ENCODE measurements at places on chromosomes 11 and 22.
A peak's percentile ranks its signal among the peaks of the same experiment; 100 is the strongest.

DNA sequence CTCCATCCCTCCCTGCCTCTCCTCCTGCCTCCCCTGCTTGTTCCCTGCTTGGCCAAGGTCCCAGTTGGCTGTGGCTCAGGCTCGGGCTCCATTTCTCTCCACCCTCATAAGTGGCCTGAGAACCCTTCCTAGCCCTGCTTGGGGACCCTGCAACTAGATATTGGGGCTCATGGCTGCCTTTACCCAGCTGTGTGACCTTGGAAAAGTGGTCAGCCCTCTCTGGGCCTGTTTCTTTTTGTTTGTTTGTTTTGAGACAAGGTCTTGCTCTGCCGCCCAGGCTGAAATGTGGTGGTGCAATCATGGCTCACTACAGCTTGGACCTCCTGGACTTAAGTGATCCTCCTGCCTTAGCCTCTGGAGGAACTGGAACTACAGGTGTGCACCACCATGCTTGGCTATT is 20.3 kb upstream of the CABP2 start:
- DNase-seq: no peak

GRCh38 chr11:135023499-135023898 is 611.5 kb upstream of the B3GAT1 start:
- no peak for DNase-seq

DNA sequence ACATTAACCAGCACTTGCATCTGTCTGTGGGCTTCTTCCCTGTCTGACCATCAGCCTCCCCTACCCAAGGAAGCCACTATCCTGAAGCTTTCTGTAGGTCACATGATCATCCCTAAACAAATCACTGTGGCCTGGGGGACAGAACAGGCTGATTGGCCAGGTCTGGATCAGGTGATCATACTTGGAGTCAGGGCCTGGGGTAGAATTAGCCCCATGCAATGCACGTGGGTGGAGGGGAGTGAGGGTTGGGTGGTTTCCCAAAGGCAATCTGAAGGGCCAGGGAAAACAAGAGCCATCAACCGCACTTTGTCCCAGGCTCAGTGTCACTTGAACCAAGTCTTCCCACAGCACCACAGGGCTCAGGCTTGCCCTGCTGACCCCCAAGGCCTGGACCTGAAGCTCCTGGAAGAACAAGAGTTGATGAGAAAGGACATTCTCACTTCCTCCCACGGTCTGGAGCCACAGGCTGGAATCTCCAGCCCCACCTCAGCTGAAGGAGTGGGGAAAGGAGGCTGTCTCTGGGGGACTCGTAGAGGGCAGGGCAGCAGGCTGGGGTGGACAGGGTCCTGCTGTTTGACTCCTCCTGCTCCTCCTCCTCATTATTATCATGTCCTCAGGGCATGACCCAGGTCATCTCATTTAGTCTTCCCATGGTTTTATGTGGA is 31.5 kb upstream of the TSPAN18 start:
- DNase-seq: no peak

GRCh38 chr11:85495918-85496317 is 131.2 kb downstream of the DLG2 start:
- no peak for DNase-seq

- DNase-seq: peak; percentile 59
Measured at GRCh38 chr11:119055901-119056300, 1.1 kb downstream of the HYOU1 start.

- DNase-seq: no peak
Measured at GRCh38 chr11:42412590-42412989, 899.2 kb upstream of the API5 start.

GRCh38 chr11:28231475-28231874 is 123.3 kb downstream of the METTL15 start:
- DNase-seq: peak; percentile 47

GRCh38 chr11:12066799-12067508 is 43.4 kb upstream of the MICAL2 start:
- peak; percentile 97 for DNase-seq

- no peak for DNase-seq
Measured at GRCh38 chr11:43690929-43691725, 10.6 kb downstream of the HSD17B12 start.

GRCh38 chr11:122743949-122744348 is 88.4 kb downstream of the UBASH3B start:
- DNase-seq: no peak

DNA sequence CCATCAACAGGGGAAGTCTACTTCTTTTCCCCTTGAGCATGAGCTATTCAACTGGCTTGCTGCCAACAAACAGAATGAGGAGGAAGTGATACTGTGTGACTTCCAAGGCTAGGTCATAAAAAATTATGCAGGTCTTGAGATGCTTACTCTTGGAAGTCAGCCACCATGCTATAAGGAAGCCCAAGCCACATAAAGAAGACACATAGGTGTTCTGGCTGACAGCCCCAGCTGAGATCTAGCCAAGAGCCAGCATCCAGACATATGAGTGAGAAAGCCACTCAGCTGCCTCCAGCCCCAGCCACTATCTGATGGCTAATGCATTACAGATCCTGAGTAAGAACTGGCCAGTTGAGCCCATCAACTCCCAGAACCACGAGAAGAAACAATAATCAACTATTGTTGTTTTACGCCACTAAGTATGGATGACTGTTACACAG is 31.0 kb upstream of the PPP2R1B start:
- DNase-seq: peak; percentile 64

- DNase-seq: no peak
Measured at GRCh38 chr22:39449708-39450107, 7.1 kb upstream of the MGAT3 start.

DNA sequence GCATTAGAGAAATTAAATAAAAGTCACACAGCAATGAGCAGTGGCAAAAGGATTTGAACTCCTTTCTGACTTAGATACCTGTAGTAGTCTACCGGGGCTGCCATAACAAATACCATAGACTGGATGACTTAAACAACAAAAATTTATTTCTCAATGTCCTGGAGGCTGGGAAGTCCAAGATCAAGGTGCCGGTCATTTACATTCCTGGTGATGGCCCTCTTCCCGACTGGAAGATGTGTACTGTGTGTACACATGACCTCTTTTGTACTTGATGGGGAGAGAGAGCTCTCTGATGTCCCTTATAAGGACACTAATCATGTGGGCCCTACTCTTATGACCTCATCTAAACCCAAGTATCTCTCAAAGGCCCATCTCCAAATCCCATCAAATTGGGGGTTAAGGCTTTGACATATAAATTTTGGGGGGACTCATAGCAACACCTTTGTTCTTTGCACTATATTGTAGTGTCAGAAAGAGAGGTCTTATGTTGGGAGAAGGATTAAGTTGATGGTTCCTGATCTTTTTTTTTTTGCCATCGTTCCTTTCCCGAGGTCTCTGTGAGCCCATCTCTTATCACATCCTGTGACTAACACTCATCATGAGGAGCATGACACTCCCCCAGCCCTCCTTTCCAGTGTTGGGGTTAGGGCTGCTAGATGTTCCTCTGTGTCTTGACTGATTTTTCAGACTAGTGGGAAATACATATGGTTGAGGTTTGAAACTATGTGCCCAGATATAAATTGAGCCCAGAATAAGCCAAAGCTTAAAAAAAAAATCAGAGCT is 104.3 kb downstream of the TRAF6 start:
- DNase-seq: peak; percentile 31

DNA sequence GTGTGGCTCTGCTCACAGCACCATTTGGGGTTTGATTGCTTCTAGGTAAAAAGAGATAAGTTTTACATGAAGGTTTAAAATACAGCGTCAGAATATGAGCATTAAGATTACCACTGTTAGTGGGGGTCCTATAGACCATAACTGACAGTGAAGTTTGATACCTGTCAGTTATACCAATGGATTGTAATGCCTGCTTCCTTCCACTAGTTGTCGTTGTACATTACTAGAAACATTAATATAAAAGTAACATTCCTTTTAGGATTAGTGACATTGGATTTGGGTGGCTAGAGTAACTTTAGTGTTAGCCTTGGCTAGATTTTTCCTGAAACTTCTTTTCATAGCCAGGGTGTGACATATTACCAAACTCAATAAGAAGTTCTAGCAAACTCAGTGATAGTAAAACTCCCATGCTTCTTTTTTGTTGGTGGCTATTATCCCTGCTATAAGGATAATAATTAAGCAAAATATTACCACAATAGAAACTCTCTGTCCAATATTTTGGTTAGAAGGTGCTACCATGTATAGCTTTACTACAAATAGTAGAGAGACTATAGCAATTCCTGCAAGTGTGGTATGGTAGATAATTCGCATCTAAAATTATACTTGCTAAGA is 57.1 kb downstream of the FAM181B start:
- DNase-seq: peak; percentile 1

GRCh38 chr22:29352778-29353177 is 35.6 kb downstream of the AP1B1 start:
- no peak for DNase-seq

DNA sequence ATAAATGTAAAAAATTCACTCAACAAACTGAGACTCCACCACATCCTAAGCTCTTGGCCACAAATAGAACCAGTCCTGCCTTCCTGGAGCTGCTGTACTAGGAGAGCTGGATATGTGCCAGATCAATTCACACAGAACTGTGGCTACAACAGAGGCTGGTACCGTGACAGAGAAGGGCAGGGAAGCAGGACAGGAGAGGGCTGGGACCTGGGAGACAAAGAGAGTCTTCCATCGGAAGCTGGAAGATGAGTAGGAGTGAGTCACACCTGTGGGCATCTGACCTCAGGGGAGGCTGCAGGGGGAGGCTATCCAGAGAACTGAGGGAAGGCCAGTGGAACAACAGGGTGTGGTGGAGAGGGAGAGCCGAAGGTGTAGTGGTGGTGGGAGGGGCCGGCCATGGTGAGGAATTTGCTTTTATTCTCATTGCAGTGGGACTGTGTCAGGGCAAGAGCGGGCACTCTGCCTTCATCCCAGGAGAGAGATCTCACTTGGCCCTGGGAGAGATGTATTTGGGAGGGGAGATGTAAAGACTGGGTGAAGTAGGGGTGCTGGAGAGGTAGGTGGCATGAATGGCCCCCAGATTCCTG is 1.9 kb upstream of the LTBP3 start:
- peak; percentile 71 for DNase-seq

GRCh38 chr11:5666402-5666793 is 18.5 kb downstream of the TRIM5 start:
- DNase-seq: peak; percentile 20

DNA sequence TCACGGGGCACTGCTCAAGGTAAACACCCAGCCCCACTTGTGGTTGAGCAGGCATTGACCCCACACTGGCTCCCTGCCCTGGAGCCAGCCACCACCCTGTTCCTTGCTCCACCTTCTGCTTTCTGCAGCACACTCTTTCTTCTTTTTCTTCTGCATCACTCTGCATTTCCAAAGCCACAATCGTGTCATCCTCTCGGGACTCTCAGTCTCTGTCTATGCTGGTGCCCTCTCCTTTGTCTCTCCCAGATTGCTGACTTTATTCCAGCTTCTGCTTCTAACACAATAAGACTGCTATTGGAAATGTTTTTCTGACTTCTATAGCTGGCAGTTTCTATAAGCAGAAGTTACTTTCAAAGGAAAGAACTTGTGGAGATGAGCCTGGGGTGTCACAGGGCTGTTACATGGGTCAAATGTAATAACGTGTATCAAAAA is 14.4 kb downstream of the GRAP2 start:
- DNase-seq: no peak

DNA sequence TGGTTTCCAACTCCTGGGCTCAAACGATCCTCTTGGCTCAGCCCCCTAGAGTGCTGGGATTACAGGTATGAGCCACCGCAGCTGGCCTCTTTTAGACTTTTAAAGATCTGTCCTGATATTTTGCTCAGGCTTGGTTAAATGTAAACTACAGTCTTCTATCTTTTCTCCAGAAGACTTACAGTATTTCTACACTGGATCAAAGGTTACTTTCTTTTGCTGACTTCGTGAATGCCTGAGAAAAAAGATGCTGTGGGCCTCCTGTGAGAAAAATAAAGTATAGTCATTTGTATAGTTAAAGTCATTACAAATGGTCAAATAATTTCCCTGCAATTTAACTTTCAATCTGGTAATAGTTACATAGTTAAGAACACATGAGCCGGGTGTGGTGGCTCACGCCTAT is 19.6 kb downstream of the DEPDC5 start:
- DNase-seq: no peak

GRCh38 chr11:87926250-87926970 is 248.8 kb downstream of the RAB38 start:
- DNase-seq: peak; percentile 80

- no peak for DNase-seq
Measured at GRCh38 chr11:132037467-132037862, 667.0 kb downstream of the NTM start.

- DNase-seq: no peak
Measured at GRCh38 chr11:32851251-32851650, 21.5 kb downstream of the PRRG4 start.

DNA sequence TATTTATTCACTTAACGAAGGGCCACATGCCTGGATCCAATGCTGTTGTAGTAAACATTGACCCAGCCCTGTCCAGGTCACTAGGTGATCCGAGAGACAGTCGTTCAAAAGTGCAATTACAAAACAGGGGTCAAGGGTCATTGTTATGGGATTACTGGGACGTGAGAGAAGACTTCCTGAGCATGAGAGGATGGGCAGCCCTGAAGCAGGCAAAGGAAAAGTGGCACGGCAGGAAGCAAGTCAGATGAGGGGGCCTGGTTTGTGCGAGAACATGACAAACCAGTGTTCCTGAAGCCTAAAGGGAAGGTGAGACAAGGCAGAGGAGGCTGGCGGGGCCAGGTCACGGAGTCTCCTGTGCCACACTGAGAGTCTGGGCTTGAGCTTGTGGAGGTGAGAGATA is 15.8 kb upstream of the MMP20 start:
- DNase-seq: no peak

DNA sequence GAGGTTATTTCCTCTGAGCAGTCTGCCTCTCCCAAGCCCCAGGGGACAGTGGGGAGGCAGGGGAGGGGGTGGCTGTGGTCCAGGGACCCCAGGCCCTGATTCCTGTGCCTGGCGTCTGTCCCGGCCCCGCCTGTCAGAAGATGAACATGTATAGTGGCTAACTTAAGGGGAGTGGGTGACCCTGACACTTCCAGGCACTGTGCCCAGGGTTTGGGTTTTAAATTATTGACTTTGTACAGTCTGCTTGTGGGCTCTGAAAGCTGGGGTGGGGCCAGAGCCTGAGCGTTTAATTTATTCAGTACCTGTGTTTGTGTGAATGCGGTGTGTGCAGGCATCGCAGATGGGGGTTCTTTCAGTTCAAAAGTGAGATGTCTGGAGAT is 3.1 kb downstream of the PIM3 start:
- no peak for DNase-seq

DNA sequence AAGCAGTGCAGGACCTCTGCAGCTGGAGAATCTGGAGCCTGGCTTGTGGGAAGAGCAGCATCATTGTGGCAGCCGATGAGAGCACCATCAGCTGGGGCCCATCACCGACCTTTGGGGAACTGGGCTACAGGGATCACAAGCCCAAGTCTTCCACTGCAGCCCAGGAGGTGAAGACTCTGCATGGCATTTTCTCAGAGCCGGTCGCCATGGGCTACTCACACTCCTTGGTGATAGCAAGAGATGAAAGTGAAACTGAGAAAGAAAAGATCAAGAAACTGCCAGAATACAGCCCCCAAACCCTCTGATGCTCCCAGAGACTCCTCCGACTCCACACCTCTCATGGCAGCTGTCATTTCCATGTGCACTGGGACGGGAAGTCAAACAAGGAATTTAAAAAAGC is 35.6 kb downstream of the ASRGL1 start:
- no peak for DNase-seq

All from EH (cell line).